ENCODE measurements at places on chromosomes 13 and 19.

GRCh38 chr13:113176280-113176679 lies 17.8 kb downstream of the PROZ start:
- DNase-seq = peak; percentile 41

- DNase-seq = no peak
These were observed 689 bp downstream of the SPACA6 start for GRCh38 chr19:51693819-51694218.

- no peak for DNase-seq
These were observed 466.3 kb downstream of the COG6 start for GRCh38 chr13:40121722-40122121.

- no peak for DNase-seq
These were observed 28.4 kb downstream of the TMTC4 start for GRCh38 chr13:100646030-100646673.

DNA sequence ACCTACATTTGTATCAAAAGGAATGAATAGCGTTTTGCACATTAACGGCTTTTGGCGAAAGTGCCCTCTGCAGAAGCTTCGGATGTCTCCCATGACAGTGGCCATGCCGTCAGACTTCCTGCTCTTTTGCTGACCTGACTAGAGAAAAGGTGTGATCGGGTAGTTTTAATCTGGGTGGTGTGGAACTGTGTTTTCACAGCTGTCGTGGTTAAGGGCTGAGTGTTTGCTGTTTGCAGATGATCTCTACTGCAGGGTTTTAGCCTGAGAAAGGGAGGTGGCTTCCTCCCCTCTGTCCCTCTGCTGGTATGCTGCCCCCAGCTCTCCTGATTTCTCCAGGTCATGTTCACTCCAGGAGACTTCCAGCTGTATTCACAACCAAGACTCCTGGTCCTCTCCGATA lies 22.4 kb downstream of the ZNF71 start:
- DNase-seq = no peak

DNA sequence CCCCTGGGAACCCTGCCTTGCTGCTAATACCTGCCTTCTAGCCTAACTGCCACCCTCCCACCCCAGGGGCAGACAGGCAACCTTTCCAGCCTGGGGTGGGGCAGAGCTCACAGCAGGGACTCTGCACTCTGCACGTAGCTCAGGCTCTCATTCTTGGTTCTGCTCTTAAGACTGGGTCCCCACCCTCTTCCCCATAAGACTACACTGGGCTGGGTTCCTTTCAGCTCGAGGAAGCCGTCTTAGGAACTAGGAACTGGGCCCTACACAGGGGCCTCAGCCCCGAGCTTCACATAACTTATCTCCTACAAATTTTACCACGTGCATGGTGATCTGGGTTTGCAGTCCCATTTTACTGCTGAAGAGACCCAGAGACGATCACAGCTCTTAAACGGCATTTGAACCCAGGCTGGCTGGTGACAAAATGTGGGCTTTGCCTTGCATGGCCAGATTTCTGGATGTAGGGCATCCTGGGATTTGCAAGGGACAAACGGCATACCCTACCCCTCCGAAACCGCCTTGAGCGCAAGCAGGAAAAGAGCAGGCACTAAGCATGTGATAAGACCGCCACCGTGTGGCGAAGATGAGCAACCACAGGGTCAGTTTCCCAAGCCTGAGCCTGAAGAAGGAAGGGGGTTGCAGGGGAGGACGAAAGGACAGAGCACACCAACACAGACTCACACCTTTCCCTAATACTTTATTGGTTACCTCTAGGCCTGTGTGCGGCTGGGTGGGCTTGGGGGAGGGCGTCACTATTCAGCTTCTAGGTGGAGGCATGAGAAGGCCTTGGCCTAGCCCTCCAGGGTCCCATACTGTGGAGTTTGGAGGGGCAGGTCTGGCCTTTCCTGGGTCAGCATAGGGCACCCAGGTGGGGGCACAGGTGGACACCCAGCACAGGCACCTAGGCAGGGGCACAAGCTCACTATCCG lies 5.1 kb downstream of the JUNB start:
- peak; percentile 66 for DNase-seq
